ENCODE measurements at places on chromosomes 5 and 9.

DNA sequence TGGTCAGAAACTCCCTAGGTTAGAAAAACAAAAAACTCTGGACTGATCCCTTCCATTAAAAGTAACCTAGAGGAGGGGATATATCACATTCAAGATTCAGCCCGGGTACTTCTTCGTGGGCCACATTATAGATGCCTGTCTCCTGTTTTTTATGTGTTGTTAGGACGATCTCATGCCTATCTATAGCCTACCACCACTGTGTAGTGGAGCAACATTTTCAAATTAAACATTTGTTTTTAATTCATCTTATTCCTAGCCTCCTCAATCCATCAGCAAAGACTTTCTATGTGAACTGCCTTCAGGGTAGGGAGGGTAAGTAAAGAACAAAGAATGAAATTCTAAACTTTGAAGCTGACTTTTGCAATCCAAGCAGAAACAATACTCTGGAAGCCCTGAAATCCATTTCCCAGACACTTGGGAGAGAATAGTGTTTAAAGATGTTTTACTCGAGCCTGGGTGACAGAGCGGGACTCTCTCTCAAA, 379.4 kb downstream of the ANXA1 start:
- DNase-seq: no peak

DNA sequence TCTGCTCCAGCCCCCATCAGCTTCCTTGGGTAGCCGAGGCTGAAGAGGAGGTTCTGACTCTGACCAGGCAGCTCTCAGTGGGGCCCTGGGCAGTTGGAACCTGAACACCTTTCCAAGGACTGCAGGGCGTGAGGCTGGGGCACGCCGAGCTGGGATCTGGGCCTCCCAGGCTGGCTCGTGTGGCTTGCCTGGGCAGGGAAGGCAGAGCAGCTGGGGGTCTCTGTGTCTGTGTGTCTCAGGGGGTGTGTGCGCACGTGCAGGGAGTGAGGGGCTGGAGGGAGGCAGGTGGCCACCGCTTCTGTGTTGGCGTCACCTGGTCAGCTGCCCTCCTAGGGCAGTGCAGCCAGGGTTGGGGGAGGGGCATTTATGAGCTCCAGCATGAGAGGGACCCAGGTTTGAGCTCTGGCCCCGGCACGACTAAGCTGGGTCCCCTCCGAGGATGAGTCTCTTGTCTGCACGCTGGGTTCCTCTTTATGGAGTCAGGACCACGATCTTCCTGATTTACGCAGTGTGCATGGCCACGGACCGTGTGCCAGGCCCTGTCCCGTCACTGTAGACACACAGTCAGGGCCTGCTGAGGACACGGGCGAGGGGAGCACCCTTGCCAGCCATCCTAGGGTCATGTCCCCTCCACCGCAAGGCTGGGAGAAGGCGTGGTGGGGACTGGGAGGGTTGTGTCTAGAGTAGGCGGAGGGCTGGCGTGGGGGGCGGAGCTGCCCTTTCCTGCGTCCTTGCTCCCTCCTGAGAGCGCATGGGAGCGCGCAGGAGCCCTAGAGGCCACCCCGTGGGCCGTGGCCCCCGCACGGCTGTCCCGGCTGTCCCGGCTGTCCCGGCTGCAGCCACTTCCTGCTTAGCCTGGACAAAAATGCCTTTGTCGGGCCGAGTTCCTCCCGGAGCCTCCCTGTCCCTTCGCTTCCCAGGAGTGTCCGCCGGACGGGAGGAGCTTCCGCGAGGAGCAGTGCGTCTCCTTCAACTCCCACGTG, 4.6 kb downstream of the ADAMTSL2 start:
- peak; percentile 26 for DNase-seq

DNA sequence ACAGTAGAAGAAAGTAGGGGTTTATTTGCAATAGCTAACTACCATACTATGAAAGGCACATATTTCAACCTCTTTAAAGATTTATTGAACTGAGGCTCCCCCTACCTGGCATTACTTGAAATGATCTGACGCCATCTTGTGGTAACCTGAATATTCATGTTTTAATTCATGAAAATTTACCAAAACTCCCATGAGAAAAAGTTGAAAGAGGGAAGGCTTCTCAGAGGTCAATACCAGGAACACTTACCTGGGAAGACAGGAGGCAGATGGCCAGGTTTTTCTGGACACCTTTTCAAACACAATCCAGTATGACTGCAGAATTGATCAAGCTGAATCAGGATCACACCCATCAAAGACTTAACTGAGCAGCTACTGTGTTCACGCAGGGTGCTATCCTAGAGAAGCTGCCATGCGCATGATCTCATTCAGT, 9.4 kb downstream of the PRELID2 start:
- peak; percentile 80 for DNase-seq

GRCh38 chr9:135827866-135828580, 79.3 kb downstream of the CAMSAP1 start:
- DNase-seq: no peak

GRCh38 chr5:142876817-142877216, 106.6 kb downstream of the ARHGAP26 start:
- DNase-seq: no peak

DNA sequence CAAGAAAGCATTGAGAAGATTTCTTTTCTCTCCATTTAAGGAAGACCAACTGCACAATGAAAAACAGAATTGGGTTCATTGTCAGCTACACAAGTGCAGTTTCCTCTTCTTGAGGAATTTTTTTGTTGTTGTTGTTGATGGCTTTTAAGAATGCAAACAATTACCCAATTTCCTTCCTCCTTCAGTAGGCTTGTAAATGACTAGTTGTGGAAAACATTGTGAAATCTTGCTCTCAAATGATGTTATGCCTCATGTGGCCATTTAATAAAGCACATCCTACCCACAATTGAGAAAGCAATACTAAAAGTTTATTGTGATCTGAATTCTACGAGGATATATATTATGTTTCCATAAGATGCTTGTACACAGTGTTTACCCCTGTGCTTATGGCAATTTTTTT, 171.6 kb downstream of the FAM174A start:
- DNase-seq: peak; percentile 68

DNA sequence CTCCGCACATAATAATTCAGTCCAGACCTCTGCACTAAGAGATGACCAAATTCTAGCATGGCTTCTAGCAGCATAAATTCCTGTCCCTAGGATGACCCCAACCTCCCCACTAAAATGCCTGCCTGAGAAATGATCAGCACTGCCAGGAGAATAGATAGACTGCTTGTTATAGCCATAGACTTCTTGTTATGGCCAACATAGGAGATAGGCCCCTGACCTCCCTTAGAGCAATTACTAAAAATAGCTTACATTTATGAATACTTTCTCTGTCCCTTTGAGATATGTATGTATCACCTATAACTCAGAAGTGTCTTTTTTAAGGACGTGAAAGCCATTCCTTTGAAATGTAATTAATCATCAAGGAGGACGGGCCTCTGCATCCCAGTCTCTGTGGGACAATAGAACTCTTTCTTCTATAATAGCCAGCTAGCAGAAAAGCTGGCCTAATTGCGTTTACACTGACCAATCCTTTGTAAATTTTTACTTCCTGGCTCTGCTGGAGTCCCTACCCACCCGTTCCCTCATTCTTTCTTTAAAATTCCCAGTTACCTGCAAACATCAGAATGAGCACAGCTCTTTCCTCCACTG, 1002.7 kb downstream of the CDH18 start:
- no peak for DNase-seq

DNA sequence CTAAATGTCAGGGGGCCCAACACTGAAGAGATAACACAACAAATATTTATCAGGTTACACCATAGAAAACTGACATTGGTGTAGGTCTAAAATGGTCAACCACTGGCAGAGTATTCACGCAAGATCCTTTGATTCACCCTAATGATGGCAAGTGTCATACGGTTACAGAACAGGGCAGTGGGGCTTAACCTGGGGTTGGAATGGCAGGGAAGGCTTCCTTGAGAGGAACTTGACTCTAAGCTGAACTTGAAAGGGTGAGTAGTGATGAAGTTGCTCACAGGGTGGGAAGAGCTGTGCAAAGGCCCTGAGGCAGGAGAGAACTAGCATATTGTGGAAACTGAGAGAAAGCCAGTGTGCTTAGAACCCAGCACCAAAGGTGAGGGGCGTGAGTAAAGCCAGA, 97.1 kb upstream of the MVB12B start:
- DNase-seq: no peak

GRCh38 chr5:172686539-172687390, 45.7 kb downstream of the NEURL1B start:
- DNase-seq: no peak

Measured in GM23248 (cell line).